Smooth muscle cell of the pulmonary artery (primary cell): ENCODE measurements at places on chromosomes 5 and 9. TPM values are rescaled to one million over a fixed set of nuclear protein-coding genes. Genes with fewer than 3 reads are reported as not detected.

NEUROG1 gene
- total RNA-seq = not detected in 2 replicates

PPP2R2B gene
- 0.66 and 1.0 TPM in 2 replicates for total RNA-seq

SHROOM1 gene
- total RNA-seq = 2.7 and 7.0 TPM in 2 replicates

HK3 gene
- not detected in 2 replicates for total RNA-seq

SOX30 gene
- not detected in 2 replicates for total RNA-seq
